ENCODE measurements at places on chromosomes 5 and 9.

- no peak for DNase-seq
Observed at GRCh38 chr5:95029569-95030366, 255.1 kb downstream of the MCTP1 start.

GRCh38 chr5:112642885-112643284 is 94.8 kb upstream of the APC start:
- no peak for DNase-seq

GRCh38 chr5:43631182-43631910 is 28.4 kb downstream of the NNT start:
- peak; percentile 82 for DNase-seq

- DNase-seq: no peak
Observed at GRCh38 chr9:75844321-75844720, 46.2 kb upstream of the PCSK5 start.

- DNase-seq: no peak
Observed at GRCh38 chr9:130988400-130988747, 20.6 kb upstream of the LAMC3 start.

- DNase-seq: no peak
Observed at GRCh38 chr5:159874263-159874662, 42.0 kb upstream of the ADRA1B start.

- DNase-seq: no peak
Observed at GRCh38 chr9:31388660-31389059, 995.8 kb upstream of the ACO1 start.

DNA sequence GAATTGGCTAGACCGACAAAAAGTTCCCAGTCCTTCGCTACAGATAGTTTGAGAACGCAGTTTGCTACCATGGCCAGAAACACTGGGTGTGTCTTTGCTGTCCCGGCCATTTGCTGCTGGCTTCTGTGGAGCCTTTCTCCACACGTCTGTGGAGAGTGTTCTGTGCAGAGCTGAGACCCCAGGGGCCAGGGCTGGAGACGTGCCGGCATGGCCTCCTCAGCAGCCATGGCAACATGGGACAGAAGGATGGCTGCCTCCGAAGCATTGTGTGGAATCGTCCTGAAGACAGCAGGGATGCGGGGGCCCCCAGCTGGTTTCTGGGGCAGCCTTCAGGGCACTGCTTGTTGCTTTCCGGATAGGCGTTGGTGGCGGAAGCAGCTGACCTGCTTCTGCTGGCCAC is 142.8 kb downstream of the GADD45G start:
- no peak for DNase-seq

GRCh38 chr5:59758566-59758965 is 135.0 kb downstream of the PDE4D start:
- DNase-seq: no peak

DNA sequence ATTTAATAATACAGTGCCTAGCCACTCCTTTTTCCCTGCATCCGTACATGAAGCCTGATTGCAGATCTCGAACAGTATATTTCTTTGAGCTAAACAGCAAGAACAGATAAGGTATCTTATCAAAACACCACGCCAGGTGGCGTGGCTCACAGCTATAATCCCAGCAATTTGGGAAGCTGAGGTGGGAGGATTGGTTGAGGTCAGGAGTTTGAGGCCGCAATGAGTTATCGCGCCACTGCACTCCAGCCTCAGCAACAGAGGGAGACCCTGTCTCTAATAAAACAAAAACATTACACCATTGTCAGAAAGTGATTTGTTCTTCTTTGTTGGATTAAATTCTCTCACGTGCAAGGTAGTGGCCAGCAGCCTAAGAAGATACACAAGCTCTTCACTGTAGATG is 291.2 kb upstream of the DMRT1 start:
- DNase-seq: no peak

GRCh38 chr9:38126730-38127129 is 57.7 kb upstream of the SHB start:
- no peak for DNase-seq

DNA sequence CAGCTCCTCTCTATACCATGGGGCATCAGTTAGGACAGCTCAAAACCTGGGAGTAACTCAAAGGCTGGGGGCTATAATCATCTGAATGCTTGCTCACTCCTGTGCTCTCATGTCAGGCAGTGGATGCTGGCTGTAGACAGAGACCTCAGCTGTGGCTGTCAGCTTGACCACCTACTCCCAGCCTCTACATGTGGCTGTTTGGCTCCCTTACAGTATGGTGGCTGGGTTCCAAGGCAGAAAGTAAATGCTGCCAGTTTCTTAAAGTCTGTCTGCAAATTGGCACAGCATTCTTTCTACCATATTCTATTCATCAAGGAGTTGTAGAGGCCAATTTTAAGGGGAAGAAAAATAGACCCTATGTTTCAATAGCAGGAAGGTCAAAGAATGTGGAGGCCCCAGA is 66.9 kb downstream of the TMC1 start:
- peak; percentile 64 for DNase-seq

GRCh38 chr9:14221558-14221957 is 92.4 kb downstream of the NFIB start:
- DNase-seq: peak; percentile 78

- no peak for DNase-seq
Observed at GRCh38 chr5:124451721-124452383, 294.6 kb downstream of the ZNF608 start.

- no peak for DNase-seq
Observed at GRCh38 chr5:54159153-54159892, 151.1 kb downstream of the ARL15 start.

- peak; percentile 83 for DNase-seq
Observed at GRCh38 chr9:6955251-6955921, 197.6 kb downstream of the KDM4C start.

DNA sequence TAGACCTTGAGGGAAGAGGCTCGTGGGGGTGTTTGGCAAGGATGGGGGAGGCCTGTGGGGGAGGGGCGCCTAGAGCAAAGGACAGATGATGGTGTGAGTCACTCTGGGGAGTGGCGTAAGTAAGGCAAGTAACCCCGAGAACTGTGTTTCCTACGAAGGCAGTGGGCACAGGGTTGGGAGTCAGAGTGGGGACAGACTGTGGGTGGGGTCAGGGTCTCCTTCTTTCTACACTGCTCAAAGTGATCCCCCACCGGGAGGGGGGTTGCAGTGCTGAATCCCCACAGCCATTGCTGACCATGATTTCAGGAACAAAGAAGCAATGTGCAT is 136.8 kb downstream of the TENT4A start:
- no peak for DNase-seq
